ENCODE measurements at places on chromosomes 16 and 17.

- DNase-seq = no peak
Measured at GRCh38 chr17:27555339-27555738, 75.6 kb upstream of the LGALS9 start.

DNA sequence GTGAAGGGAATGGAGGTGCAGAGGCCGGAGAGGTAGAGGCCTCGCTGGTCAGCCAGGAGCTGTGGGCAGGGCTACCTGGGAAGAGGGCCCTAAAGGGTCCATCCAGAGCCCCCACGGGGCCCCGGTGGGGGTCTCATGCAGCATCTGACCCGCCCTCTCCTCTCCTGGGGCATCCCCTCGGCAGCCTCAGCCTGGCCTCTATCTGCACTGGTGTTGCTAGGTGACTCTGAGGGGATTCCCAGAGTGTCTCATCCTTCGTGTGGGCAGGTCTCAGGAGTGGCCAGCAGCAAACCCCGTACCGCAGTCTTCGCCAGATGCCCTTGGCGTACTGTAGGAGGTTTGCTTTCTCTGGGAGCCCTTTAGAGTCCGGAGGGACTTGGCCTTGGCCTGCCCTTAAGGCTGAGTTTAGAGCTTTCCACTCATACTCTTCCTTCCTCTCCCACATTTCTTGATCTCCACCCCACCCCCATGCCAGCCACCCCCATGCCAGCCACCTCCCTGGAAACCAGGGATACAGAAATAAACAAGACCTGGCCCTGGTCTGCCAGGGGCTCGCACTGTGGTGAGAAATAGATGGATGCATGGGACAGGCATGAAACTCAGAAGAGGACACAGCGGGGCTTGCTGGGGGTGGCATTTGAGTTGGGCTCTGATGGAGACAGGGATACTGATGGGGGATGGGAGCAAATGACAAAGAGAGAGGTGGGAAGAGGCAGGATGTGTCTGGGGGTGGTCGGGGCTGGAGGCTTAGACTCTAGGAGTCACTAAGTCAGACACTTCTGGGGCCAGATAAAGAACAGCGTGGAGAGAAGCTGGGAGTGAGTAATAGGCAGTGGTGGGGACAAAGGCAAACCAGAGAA lies 9.9 kb downstream of the SLC5A10 start:
- no peak for DNase-seq

DNA sequence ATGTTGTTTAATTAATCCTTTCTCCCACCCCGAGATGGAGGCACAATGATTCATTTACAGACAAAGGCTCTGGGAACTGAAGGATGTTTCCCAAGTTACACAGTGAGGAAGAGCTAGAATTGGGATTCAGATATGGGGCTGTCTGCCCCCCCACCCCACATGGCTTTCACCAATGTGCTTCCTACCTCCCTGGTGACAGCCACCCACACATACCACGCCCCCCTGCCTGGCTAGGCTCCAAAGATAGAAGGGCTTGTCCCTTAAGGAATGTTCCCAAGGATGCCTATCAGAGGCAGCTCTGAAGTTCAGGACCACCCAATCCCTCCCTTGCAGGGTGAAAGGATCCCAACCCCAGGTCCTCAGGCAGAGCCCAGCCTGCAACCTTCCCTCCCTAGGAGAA lies 32.9 kb downstream of the CFAP20 start:
- no peak for DNase-seq

GRCh38 chr17:9167379-9167778 lies 146.1 kb downstream of the NTN1 start:
- DNase-seq = no peak

DNA sequence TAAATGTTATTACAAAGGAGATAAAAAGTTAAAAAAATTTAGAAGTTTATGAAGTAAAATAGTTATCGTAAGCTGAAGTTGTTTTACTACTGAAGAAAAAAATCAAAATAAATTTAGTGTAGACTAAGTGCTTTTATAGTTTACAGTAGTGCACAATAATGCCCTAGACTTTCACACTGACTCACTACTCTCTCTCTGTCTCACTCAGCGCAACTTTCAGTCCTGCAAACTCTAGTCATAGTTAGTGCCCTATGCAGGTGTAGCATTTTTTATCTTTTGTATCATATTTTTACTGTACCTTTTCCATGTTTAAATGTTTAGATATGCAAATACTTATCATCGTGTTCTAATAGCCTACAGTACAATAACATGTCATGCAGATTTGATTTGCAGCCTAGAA lies 17.7 kb upstream of the TOM1L1 start:
- no peak for DNase-seq

- DNase-seq = no peak
Measured at GRCh38 chr17:43530288-43531081, 15.7 kb downstream of the ETV4 start.

DNA sequence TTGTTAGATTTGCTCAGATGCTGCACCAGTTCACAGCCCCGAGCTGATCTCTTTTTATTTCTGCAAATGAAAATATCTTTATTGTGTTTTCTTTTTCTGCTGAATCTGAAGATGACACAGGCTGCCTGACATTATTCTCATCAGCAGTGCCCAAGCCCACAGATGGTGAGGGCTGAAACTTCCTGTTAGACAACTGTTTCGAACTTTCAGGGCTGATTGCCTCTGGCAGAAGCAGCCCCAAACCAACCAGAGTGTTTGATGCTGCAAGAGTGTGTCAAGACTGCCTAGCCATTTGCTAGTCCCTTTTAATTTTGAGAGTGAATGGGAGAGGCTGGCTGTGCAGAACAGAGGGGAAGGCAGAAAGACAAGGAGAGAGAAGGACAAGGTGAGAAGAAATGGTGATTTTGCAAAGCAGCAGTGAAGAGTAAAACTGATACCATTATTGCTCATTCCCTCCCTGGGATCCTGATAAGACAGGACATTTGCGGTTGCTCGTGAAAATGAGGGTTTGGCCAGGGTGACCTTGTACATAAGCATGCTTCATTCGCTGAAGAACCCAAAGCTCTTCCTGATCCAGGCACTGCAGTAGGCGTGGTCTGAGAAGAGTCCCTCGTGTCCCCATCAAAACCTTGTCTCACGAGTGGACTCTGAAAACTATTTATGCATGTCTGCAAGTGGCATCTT lies 77.2 kb downstream of the TMEM114 start:
- DNase-seq = no peak

GRCh38 chr17:14470417-14470816 lies 169.5 kb downstream of the HS3ST3B1 start:
- no peak for DNase-seq

DNA sequence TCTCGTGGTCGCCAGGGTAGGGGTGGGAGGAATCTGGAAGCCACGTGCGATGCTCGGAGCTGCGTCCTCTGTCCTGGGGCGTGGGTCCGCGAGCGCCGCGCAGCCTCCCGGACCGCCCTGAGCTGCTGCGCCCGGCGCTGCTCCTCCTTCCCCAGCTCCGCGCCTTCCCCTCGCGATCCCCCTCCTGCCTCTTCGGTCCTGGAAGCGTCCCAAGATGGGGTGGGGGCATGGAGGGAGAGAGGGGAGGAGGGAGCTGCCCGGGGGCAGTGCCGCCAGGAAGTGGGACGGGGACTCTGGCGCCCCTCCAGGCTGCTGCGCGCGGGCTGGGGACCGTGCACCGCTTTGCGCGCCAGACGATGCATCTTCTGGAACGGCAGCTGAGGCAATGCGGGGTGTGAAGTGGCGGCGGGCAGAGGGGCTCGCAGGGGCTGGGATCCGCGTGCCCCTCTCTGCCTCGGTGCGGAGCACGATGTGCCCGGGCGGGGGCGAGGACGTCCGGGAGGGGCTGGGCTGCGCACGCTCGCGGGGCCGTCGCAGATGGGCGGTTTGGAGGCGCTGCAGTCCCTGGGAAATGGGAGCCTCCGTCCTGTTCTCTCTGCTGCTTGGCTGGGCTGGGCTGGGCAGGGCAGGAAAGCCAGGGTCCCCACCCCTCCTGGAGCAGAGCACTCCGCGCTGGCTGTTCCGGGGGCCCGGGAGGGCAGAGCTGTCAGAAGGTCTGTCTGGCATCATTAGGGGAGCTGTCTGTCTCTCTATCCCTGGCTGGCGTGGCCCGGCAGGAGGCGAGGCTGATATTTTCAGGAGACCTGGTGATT lies 388.0 kb downstream of the SEC14L1 start:
- DNase-seq = no peak

Data from H54 (cell line).